Caco-2 (cell line): ENCODE measurements at places on chromosomes 4 and X. TPM values are rescaled to one million over a fixed set of nuclear protein-coding genes. Genes with fewer than 3 reads are reported as not detected.

MYL5 gene
- 17.1 and 21.8 TPM in 2 replicates for total RNA-seq

EMCN gene
- total RNA-seq = not detected in 2 replicates

POU4F2 gene
- total RNA-seq = not detected in 2 replicates

DNA sequence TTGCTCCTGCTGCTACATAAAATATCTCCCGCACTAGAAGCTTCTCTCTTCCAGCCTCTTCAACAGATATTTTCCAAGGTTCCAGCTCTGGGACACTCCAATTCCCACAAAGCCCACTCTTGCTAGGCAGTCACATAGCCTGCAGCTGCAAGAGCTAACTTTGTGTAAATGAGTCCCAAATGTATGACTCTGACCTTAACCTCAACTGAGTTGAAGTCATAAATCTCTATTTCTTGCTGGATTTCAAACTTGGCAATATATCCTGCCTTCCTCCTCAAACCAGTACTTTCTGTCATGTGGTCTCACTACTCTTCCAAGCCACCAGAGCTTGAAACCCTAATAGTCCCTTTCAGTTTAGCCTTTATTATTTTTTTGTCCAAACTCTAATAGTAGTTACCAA, 315.4 kb upstream of the GRIA3 start:
- DNase-seq = no peak

GRCh38 chrX:16451334-16451733, 198.6 kb upstream of the S100G start:
- no peak for DNase-seq

VBP1 gene
- 54.8 and 56.8 TPM in 2 replicates for total RNA-seq

DNA sequence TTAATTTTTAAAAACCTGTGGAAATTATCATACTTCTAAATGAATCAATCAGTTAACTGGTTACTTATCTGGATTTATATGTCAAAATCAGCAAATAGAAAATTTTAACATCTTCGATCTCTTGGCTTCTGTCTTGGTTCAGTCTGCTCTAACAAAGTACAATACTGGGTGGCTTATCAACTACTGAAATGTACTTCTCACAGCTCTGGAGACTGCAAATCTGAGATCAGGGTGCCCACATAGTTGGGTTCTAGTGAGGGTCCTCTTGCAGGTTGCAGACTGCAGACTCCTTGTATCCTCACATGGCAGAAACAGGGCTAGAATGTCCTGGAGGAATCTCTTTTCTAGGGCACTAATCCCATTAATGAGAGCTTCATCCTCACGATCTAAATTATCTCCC, 1851.6 kb upstream of the TENM3 start:
- DNase-seq = no peak

GRCh38 chrX:67714004-67714403, 170.2 kb downstream of the AR start:
- DNase-seq = no peak
